ENCODE measurements at places on chromosomes 5 and 9. TPM values are rescaled to one million over a fixed set of nuclear protein-coding genes. Genes with fewer than 3 reads are reported as not detected.
A peak's percentile ranks its signal among the peaks of the same experiment; 100 is the strongest.

- DNase-seq: no peak
These were observed 812 bp downstream of the SREK1 start for GRCh38 chr5:66144834-66145390.

DNA sequence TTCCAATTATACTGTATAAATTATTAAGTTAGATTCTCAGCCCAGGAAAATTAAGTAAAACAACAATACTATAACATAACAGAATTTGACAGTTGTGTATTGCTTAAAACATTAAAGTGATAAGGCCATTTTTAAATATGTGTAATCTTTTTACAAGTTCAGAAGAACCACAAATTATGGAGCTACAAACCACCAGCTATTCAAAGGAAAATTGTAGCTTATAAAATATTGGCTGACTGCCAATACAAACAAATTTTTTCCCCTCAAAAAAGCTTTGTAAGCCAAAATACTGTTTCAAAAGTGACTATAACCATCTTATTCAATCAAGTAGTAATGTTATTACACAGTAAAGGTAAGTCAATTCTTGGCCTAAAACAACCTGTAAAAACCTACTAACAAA, 21.9 kb downstream of the STRBP start:
- DNase-seq: no peak

DNA sequence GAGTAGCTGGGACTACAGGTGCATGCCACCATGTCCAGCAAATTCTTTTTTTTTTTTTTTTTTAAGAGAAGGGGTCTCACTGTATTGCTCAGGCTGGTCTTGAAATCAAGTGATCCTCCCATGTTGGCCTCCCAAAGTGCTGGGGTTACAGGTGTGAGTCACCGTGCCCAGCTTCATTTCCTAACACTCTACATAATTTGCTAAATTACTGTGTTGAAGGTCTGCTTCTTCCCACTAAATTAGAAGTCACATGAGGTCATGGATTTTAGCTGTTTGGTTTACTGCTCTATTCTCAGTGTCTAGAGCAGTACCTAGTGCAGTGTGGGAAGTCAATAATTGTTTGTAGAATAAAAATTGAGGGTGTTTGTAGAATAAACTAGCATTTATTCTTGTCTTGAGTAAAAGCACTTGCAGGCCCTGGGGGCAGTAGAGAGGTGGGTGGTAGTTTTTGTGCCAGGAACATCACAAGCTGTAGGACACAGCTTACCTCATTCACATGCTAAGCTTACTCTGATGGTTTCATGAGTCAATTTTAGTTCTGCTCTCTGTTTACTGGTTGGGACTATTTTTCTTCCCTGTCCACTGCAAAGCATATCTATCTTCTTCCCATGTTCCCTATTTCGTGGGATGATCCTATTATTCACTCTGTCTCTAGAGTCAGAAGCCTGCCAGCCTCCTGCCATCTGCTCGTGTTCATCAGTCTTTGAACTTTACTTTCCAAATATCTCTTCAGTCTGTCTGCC, 7.0 kb downstream of the TEX48 start:
- DNase-seq: no peak

GRCh38 chr5:125372694-125373631, 626.5 kb upstream of the ZNF608 start:
- peak; percentile 36 for DNase-seq

DNA sequence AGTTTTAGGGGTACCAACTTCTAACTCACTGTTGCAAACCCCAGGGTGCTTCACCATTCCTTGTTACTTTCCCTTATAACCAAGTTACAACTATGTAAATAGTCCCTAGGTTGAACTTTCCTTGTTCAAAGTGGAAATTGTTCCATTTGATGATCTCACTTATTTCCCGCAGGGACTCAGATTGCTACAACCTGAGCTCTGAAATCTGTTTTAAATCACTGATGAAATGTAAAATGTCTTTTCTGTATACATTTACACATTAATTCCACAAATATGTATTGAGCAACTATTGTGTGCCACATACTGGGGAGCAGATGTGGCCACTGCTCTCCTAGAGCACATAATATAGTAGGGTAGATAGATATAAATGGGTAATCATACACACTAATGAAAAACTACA, 69.1 kb upstream of the TARS1 start:
- DNase-seq: no peak

DNA sequence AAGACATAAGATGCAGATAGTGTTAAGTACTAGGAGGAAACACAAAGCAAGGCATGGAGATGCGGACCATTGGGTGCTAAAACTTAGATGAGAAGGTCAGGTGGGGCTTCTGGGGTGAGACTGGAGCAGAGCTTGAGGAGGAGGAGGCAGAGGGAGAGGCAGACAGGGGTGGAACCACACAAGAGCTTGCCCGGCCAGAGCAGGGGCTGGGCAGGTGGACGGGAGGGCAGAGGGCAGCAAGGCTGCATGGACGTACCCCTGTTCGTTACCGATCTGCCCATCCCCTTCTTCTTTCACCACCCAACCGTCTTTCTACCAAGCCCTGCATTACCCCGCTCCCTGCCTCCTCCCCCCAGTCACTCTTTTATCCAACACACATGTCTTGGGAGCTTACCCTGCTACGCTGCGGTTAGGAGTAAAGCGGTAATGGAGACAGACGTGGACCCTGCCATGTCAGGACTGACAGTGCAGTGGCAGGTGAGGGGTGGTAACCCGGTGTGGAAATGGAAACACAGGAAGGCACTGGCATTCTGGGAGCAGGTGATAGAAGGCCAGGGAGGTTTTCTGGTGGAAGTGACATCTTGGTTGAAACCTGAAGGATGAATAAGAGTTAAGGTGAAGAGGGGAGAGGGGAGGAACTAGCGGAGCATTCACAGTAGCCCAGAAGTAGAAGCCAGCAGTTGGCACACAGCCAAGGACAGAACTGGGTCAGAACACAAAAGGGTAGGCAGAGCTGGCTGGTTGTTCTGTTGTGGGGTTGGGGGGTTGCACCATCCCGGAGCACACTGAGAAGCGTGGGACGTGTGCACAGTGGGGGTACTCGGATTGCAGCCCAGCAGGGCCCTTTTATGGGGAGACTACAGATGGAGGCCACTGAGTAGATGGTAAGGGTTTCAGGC, 167.2 kb downstream of the CACNA1B start:
- no peak for DNase-seq

Gene MYO10
- total RNA-seq: 76.9 TPM

Gene TAF11L9
- total RNA-seq: not detected

Gene CHMP5
- 64.9 TPM for total RNA-seq
